ENCODE measurements at places on chromosomes 3 and 15.

- peak; percentile 66 for DNase-seq
Measured at GRCh38 chr3:15795651-15796308, 2.0 kb downstream of the ANKRD28 start.

GRCh38 chr3:45688194-45688881 is 858 bp upstream of the SACM1L start:
- DNase-seq, result peak; percentile 57

DNA sequence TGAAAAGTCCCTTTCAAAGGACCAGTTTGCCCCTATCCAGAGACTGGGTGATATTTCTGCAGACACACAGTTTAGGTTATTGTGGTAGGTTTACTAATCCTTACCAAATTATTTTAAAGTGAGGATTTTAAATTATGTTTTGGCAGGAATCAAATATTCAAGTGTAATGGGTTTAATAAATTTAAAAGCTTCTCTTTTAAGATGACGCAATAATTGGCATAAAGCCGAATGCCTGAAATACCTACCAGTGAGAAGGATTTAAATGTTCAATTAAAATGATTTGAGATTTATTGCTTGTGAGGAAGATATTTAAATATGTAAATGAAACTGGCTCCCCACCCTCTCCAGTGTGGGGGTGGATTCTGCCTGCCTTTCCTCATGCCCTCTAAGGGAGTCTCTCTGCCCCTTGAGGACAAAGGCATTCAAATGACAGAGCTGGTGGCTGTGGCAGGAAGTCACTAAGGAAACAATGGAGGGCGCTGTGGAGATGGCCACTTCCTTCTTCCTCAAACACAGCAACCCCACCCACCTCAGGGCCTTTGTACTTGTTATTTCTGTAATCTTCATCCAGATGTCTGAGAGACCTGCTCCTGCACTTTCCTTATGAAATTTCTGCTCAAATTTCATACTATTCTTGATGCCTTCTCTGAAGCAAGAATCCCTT is 131.7 kb downstream of the TNIK start:
- DNase-seq, result peak; percentile 8

DNA sequence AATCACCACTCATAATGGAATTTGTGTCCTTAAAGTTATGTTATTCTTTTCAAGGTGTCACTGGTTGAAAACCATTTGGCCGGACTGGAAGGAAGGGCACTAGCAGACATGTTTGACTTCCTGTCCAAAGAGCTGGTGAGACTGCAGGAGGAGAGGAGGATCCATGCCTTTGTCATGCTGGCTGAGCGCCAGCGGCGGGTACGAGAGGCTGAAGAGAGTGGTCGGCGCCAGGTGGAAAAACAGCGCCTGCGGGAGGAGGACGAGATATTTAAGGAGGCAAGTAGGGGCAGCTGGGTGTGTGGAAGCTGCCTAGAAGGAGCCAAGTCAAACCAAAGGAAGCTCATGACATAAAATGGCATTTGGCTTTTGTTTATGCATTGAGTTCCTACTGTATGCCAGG is 38.0 kb upstream of the NR1I2 start:
- DNase-seq, result no peak

GRCh38 chr3:154151969-154152368 is 30.8 kb downstream of the ARHGEF26 start:
- no peak for DNase-seq

GRCh38 chr3:120506076-120506827 is 55.5 kb upstream of the FSTL1 start:
- DNase-seq, result no peak

DNA sequence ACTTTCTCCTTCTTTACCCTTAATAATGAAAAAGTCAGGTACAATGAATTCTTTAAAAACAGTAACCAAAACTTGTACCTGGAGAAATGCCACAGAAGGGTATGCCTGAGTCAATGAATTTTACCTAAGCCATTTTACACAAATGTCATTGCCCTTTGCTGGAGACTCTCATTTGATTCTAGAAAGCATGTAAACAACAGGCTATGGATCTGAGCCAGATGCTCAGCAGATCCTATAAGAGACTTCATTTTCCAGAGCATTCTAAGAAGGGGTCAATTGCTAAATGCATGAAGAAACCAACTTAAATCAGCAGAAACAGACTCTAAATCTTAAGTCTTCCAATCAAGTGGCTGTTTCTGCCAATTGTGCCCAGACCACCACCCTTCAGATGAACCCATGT is 83.8 kb upstream of the GALNT15 start:
- no peak for DNase-seq

DNA sequence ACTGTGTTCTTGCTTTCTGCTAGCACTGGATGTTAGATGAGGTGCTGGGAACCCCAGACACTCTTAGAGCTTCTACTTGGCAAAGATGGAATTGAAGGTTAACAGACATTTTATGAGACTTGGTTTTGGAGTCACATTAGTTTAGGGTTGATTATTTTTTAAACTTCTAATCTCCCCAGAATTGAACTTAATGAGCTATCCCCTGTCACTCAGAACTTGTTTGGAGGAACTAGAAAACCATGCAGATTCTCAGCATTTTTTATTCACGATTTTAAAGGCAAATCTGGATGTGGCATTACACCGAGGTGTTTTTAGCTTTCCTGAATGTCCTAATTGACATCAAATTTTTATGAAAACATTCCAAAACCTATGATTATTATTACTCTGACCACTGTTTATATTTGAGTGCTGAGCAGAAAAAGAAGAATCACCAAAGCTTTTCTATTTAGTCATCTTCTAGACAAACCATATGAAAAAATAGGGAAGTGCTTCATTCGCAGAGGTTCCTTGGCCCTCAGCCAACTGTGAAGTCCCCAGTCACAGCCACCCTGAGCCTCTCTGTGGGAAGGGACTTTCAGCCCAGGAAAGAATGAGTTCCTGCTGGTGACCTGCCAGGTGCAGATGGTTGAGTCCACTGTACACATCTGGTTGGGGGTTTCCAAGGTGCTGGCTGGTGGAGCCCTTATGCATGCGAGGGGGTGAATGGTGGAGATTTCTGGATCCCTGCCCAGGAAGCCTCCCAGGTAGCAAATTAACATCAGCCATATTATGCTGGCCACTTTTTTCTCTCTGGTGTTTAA is 196.0 kb upstream of the TOPAZ1 start:
- no peak for DNase-seq

DNA sequence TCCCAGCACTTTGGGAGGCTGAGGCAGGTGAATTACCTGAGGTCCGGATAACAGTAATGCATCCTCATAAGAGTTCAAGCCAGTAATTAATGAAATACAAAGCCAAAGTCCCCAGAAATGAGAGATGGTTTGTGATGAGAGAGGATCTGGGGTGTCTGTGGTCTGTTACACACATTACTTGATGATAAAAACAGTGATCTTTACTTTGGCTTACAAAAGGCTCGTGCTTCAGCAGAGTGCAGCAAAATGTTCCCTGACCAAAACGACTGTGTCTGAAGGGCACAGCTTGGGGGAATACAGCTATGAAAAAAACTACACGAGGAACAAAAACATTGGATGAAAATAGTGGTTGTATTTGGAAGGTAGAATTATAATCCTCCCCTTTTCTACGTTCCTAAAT is 40.9 kb downstream of the CRTC3 start:
- DNase-seq, result no peak

GRCh38 chr3:191361456-191361855 is 31.1 kb upstream of the UTS2B start:
- no peak for DNase-seq

- no peak for DNase-seq
Measured at GRCh38 chr3:77871436-77871835, 831.5 kb downstream of the ROBO2 start.

GRCh38 chr3:61637088-61638051 is 76.0 kb downstream of the PTPRG start:
- DNase-seq, result no peak
